Head of caudate nucleus (tissue), 42 donors: ENCODE measurements at places on chromosomes 13 and 19.

DNA sequence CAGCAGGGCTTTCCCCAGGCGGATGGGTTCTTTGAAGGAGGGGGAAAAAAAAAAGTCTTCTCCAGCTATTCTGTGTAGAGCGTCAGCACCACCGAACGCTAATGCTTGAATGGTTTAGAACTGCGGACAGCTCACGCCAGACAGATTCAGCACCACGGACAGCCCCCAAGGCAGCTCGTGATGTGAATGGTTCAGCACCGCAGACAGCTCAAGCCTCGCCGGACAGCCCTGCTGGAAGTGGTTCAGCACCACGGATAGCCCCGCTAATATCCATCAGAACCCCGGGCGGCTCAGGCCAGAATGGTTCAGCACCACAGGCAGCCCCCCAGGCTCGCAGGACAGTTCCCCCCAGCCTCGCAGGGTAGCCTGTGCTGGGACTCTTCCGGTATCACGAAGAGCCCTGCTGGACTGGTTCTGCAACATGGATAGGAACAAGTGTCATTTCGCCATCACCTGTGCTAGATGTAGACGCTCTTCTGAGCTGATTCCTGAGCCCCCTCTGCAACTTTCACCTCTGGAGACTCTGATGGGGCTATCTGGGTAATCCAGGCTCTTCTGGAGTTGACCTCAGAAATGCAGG lies 4.9 kb upstream of the SMIM17 start:
- peak; percentile 63 for DNase-seq

GRCh38 chr13:102347490-102347889 lies 54.4 kb downstream of the FGF14 start:
- no peak for DNase-seq

- DNase-seq, result peak; percentile 88
Observed at GRCh38 chr19:21322528-21322927, 6.7 kb downstream of the ZNF708 start.

- no peak for DNase-seq
Observed at GRCh38 chr19:35417278-35417677, 30.8 kb upstream of the FFAR2 start.

- no peak for DNase-seq
Observed at GRCh38 chr13:49596221-49596620, 10.9 kb upstream of the RCBTB1 start.

DNA sequence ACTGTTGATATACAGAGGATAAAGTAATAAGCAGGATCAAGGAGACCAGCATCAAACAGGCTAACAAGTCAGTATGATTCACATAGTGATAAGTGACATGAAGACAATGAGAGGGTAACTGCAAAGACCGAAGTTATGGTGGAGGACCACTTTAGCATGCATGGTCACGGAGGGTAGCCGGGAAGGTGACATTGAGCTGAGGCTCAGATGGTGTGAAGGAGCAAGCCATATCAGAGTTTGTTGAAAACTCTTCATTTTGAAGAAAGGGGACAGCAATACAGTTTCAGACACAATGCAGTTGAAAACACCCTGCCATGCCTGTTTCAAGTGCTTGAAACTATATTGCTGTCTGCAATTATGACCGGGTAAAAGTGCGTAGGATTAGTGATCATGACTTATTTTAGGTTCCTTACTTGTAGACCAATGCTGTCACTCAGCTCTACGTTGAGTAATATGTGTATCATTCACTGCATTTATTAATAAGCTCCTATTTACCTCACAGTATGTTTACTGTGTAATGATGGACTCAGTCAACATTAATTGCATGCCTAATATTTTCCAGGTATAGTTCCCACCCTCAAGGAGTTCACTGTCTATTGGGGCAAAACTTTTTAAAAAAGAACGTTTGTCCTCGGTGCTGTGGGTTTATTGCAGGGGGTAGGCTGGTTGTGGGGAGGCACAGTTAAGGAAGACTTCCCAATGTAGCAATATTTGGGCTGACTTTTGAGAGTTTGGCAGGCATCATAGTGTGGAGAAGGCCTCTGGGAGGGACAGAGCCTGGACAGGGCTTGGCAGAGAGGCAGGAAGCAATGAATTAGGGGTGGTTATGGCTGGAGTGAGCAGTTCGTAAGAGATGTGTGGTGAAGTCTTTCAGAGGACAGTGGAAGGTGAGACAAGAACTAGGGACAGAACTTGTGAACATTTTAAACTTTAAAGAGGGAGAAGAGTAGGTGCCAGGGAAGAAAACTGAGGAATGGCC lies 3.2 kb downstream of the UBAC2 start:
- DNase-seq, result no peak

- DNase-seq, result no peak
Observed at GRCh38 chr13:50318887-50319286, 303.6 kb downstream of the KCNRG start.

DNA sequence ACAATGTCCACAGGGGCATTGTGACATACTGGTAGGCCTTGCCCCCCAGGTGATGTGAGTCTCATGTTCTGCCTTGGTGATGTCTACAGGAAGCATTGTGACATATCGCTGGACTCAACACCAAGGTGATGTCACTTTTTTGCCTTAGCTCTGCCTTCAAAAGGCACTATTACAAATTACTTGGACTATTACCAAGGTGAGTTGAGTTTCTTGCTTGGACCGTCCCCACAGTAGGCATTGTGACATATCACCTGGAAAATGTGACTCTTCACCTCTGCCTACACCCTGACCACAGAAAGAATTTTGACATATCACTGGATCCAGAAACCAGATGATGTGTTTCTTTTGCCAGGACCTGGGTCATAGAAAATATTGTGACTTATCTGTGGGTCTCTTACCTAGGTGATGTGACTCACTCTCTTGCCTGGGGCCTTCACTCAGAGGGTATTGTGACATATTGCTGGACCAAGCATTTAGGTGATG lies 60.6 kb upstream of the ZNF724 start:
- DNase-seq, result no peak

- peak; percentile 72 for DNase-seq
Observed at GRCh38 chr19:42270346-42271044, 1.4 kb downstream of the CIC start.

- DNase-seq, result no peak
Observed at GRCh38 chr19:7159105-7159933, 89.8 kb downstream of the ZNF557 start.

DNA sequence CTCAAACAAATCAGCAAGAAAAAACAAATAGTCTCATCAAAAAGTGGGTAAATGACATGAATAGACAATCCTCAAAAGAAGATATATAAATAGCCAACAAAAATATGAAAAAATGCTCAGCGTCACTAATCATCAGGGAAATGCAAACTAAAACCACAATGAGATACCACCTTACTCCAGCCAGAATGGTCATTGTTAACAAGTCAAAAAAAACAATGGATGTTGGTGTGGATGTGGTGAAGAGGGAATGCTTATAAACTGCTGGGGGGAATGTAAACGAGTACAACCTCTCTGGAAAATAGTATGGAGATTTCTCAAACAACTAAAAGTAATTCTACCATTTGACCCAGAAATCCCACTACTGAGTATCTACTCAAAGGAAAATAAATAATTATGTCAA lies 239.2 kb upstream of the RFC3 start:
- no peak for DNase-seq

DNA sequence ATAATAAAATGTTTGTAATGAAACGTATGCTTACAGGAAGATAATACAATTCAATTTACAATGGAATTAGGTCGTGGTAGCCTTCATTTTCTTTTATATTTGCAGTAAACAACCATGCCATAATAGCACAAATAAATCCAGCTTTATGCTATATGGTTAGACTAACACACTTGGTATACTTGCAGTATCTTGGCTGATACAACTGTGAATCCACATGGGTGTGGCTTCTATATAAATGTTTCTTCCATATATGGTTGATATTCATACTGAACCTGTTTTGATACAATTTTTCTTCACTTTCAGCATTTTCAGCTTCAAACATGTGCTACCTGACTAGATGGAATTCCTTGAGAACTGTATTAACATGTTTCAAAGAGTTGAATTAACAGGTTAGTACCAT lies 20.4 kb upstream of the SPRY2 start:
- no peak for DNase-seq

- DNase-seq, result no peak
Observed at GRCh38 chr19:28980236-28980868, 232.6 kb downstream of the UQCRFS1 start.

- no peak for DNase-seq
Observed at GRCh38 chr13:57314897-57315520, 148.0 kb downstream of the PRR20E start.

DNA sequence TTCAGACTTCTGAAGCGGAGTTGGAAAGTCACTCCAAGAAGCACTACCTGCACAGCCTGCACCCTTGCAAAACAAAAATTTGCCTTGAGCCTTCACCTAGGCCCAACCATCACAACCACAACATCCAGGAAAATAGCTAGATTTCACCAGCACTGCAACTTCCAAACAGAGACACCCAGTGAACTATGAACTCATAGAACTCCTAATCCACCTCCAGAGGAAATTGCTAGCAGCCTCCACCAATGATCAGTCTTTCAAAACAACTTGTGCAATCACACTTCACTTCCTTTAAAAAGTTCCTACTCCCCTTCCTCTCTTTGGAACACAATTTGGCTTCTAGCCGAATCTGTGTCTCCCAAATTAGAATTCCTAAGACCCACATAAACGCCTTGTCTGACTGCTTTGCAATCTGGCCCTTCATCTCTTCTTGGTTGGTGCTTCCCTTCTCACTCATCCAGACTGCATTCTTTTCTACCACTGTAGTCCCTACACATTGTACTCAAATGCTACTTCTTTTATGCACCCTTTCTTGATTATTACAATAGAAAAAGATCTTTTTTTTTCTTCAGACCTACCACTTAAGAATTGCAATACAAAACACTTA lies 489.2 kb upstream of the ARGLU1 start:
- no peak for DNase-seq

DNA sequence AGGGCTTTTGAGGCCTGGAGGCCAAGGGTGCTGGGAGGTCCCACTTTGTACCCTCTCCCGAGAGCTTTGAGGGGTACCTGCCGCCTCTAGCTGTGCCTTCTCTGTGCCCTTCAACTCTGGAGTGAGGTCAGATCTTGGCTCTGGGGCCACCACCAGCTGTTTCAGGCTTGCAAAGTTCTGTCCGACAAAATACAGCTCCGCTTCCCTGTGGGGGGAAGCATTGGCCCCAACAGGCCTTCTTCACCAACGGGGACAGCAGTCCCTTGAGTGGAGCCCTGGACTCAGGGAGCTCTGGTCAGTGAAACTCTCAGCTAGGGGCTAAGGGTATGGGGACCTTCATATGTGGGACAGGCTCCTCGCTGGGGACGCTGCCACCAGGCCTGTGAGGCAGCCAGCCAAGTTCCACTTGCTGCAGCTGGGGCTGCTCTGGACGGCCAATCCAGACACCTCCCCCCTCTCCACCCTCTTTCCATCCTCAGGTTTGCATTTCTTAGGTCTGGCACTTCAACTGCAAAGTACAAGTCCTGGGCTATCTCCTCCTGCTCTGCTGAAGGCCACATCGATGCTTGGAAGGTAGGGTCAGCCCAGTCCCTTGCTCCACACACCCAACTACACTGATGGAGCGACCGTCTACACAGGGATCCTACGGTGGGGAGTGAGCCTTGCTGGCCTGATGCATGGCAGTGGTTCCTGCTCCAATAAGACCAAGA lies 46.8 kb downstream of the C13orf46 start:
- no peak for DNase-seq

GRCh38 chr13:73702419-73703071 lies 431.7 kb downstream of the KLF12 start:
- DNase-seq, result no peak
